ENCODE measurements at places on chromosomes 6 and 20. TPM values are rescaled to one million over a fixed set of nuclear protein-coding genes. Genes with fewer than 3 reads are reported as not detected.
A peak's percentile ranks its signal among the peaks of the same experiment; 100 is the strongest.

The COL11A2 gene
- 0.57 TPM for total RNA-seq

GRCh38 chr6:57257911-57258541, 35.9 kb upstream of the RAB23 start:
- no peaks in the 10 kb centered on the region for H3K36me3 ChIP-seq
- H3K4me1 ChIP-seq: peaks cover 5% of the 10 kb centered on the region
- H3K27me3 ChIP-seq: no peaks in the 10 kb centered on the region

The VSX1 gene
- total RNA-seq: 0.52 TPM

DNA sequence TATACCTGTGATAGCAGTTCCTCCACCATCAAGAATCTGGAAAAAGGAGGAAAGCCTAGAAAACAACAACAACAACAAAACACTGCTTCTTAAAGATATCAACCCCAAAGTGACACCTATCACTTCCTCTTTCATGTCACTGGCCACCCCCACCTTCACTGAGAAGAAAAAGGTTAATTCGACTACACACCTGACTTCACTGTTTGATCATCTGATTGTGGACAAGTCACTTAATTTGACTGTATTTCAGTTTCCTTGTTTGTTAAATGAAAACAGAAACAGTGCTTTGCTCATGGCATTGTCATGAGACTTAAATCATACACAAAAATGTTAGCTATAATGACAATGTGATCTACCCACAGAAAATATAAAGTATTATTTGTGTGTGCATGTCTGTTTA, 280.6 kb upstream of the SULF2 start:
- no peaks in the 10 kb centered on the region for H3K36me3 ChIP-seq
- H3K4me3 ChIP-seq: no peak overlapping the region

DNA sequence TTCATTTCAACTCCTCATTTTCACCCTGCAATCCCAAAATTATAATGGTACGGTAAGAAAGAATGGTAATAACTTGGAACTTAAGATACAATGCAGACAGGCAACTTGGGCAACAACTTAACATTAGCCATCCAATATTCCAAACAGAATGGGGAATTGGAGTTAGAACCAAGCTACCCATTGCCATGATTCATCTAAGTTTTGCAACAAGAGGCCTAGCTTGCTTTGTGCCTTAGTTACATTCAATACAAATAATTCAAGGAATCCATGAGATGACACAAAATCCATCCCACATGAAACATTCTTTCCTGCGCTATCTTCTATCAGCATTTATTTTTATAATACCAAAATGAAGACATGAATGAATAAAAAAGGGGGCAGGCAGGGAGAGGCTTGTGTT, 28.4 kb downstream of the DCDC2 start:
- H3K4me1 ChIP-seq: no peaks in the 10 kb centered on the region
- no peaks in the 10 kb centered on the region for H3K27me3 ChIP-seq
- no peak overlapping the region for H3K27ac ChIP-seq
- no peak overlapping the region for H3K4me3 ChIP-seq

The VWA7 gene
- total RNA-seq: 7.9 TPM

DNA sequence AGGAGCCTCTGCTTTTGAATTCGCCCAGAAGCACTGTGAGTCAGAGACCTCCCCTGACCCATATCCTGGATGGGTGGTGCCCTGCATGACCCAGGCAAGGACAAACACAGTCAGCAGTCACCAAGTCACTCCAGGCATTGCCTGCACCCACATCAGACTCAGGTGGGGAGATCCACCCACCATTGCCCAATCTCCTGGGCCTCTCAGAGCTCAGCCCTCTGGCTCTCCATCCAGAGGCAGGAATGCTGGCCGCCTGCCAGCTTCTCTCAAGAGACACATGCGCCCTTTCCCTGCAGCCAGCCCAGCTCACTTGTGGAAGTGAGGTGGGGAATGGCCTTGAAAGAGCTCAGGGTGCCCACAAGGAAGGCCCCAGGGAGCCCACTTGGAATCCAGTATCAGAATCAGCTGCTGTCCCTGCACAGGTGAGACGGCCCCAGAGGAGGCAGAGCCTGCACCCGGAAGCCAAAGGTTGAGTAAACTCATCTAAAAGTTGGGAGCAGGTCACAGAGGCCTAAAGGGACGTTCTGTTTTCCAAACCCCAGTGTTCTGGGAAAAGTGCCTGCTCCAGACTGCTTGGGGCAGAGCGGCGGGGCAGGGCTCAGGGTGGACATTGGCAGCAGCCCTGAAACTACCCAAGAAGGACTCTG, 129.8 kb downstream of the PREX1 start:
- DNase-seq: peak; percentile 72
- H3K4me3 ChIP-seq: no peak overlapping the region
- H3K36me3 ChIP-seq: no peaks in the 10 kb centered on the region
- peaks cover 2% of the 10 kb centered on the region for H3K4me1 ChIP-seq

GRCh38 chr6:39068391-39068790, 19.8 kb downstream of the GLP1R start:
- H3K27ac ChIP-seq: no peak overlapping the region
- DNase-seq: no peak
- no peaks in the 10 kb centered on the region for H3K4me1 ChIP-seq
- no peaks in the 10 kb centered on the region for H3K36me3 ChIP-seq
- no peaks in the 10 kb centered on the region for H3K27me3 ChIP-seq

DNA sequence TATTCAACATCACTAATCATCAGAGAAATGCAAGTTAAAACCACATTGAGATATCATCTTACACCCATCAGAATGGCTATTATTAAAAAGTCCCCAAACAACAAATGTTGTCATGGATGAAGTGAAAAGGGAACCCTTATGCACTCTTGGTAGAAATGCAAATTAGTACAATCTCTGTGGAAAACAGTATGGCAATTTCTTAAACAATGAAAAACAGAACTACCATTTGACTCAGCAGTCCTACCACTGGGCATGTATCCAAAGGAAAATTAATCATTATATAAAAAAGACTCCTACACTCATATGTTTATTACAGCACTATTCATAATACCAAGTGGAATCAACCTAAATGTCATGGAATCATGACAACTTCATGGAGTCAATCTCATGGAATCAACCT, 611.3 kb upstream of the GJE1 start:
- H3K4me3 ChIP-seq: no peak overlapping the region
- no peaks in the 10 kb centered on the region for H3K4me1 ChIP-seq
- no peaks in the 10 kb centered on the region for H3K27me3 ChIP-seq
- DNase-seq: no peak
- H3K36me3 ChIP-seq: no peaks in the 10 kb centered on the region

- no peaks in the 10 kb centered on the region for H3K27me3 ChIP-seq
- no peaks in the 10 kb centered on the region for H3K36me3 ChIP-seq
- H3K4me3 ChIP-seq: no peak overlapping the region
- no peak for DNase-seq
- no peak overlapping the region for H3K27ac ChIP-seq
Observed at GRCh38 chr6:30267423-30267822, 54.2 kb upstream of the TRIM26 start.

DNA sequence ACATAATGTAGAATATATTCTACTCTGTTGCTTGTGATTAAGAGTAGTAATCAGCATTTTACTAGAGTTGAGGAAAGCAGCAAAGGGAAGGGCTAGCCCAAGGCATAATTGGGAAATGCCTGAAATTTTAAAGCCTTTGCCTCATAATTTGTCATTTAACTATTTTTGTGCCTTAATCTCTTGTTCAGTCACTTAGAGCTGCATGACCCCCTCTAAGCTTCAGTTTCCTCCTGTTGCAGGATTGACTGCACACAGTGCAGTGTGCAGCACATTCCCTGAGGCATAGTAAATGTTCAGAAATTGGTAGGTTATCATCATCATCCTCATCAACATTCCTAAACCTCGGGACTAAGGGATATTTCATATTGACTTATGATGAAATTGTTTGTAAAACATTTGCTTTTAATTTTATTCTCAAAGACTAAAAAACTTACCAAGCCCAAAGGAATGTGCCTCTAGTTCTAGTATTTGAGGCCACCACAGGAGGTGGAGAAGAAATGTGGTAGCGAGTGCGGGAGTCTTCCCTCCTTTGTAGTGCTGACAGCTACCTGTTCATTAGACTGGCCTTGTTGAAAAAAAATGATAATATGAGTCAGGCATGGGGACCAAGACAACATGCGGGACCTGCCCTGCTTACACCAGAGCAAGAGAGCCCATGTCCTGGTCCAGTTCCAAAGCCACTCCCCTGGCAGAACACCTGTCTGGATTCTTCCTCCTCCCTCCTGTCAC, 14.8 kb upstream of the TENT5A start:
- no peaks in the 10 kb centered on the region for H3K4me1 ChIP-seq
- H3K27me3 ChIP-seq: no peaks in the 10 kb centered on the region
- no peak for DNase-seq

DNA sequence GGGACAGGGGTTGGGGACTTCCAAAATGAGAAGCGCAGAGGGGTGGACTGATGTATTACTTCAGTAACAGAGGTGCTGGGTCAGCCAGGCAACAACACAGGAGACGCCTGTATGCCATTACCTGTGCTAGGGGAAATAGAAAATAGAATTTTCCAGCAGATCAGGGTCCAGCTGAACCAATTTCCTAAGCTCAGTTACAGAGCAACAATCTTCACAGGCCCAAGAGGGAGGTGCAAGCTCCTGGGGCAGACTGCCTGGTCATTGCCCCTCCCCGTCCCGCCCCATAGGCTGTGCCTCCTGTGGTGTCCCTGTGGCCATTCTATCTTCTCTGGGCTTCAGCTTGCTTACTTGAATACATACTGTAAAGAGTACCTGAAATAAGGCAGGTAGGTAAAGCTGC, 3.7 kb downstream of the KCNK5 start:
- no peaks in the 10 kb centered on the region for H3K36me3 ChIP-seq
- H3K4me1 ChIP-seq: peaks cover 11% of the 10 kb centered on the region
- H3K27me3 ChIP-seq: peaks cover 15% of the 10 kb centered on the region
- no peak overlapping the region for H3K4me3 ChIP-seq

DNA sequence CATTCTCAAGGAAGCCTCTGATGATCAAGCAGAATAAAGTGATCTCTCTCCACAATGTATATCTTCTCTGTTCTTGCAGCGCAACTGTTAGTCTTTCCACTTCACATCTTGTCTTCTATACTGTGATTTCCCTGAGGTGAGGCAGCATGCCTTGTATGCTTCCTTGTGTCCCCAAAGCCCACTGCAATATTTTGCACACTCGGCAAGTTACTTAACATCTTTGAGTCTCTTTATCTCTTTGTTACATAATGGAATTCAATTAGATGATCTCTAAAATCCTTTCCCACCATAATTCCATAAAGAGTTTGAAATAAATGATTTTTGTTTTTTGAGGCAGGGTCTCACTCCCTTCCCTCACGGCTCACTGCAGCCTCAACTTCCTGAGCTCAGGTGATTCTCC, 40.4 kb upstream of the ALDH8A1 start:
- no peaks in the 10 kb centered on the region for H3K27me3 ChIP-seq
- H3K4me1 ChIP-seq: no peaks in the 10 kb centered on the region
- no peak for DNase-seq
- peaks cover 84% of the 10 kb centered on the region for H3K36me3 ChIP-seq
- no peak overlapping the region for H3K27ac ChIP-seq

The MRPS26 gene
- total RNA-seq: 45.0 TPM

The ELOVL2 gene
- total RNA-seq: 0.36 TPM

DNA sequence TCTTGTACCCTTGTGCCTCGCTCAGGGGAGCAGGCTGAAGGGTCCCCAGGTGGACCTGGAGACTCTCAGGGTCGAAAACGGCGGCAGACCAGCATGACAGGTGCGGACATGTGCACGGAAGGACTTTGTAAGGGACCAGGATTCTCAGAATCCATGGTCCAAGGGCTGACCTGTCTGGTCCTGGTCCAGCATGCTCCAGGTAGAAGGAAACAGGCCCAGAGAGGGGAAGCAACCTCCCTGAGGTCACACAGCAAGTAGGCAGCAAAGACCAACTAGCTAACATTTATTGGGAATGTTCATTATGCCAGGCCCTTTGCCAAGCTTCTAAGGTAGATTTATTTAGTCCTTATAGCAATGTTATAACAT, 5.9 kb downstream of the CDKN1A start:
- no peak overlapping the region for H3K4me3 ChIP-seq
- peaks cover 24% of the 10 kb centered on the region for H3K4me1 ChIP-seq
- no peaks in the 10 kb centered on the region for H3K27me3 ChIP-seq

The SLC22A1 gene
- 3.3 TPM for total RNA-seq

DNA sequence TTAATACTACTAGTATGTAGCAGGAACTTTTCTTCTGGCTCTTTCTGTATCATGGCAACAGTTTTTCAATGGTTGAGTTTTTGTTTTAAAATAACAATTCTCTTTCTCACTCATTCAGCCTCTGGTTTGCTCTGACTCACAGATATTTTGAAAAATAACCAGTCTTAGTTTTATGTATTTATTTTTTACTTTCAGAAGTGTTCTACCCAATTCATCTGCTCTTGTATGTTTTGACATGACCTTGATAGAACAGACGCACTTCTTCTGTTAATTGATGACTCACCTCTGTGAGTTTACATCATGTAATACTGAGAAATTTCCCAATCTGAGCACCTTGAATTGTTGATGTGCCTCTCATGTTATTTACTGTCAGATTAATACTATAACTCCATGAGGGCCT, 178.9 kb downstream of the SASH1 start:
- H3K4me1 ChIP-seq: no peaks in the 10 kb centered on the region
- no peak for DNase-seq
- H3K4me3 ChIP-seq: no peak overlapping the region
- peak overlapping the region; percentile 46 for H3K27ac ChIP-seq

GRCh38 chr6:148470606-148471465, 128.2 kb downstream of the SASH1 start:
- no peak for DNase-seq
- H3K27ac ChIP-seq: no peak overlapping the region
- peaks cover under 1% of the 10 kb centered on the region for H3K4me1 ChIP-seq

DNA sequence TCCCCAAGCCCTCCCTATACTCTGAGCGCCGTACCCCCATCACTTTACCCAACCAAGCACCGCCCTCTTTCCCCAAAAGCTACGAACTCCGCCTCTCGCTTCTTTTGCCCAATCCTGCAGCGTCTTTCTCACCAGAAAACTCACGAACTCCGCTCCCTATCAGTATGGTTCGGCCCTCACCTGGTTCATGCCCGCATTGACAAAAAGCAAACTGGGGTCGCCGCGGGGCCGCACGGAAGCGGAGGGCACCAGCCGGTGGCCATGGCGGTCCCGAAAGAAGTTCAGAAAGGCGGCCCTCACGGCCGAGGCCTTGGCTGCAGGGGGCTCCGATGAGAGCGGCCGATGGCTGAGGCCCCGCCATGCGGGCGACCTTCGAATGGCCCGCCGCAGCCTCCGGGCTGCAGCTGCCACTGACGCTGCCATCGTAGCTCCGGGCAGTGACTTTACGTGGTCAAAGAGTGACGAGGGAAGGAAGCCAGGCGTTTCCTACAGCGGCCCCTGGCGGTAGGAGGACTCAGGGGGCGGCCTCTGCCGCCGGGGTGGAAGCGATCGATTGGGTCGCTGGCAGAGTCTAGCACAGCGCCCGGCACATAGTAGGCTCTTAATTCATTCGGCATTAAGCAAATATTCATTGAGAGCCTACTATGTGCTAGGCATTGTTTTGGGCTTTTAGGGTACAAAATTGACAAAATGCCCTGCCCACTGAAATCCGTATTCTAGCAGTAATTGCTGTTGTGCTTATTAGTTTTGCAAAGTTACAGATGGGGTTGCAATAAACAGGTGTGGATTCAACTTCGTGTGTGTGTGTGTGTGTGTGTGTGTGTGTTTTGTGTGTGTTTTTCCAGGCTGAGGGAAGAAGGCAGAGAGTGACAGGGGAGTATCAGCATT, at the start of gene AARS2:
AARS2 (minus strand) TSS at position 447 of the 888 bp plus-strand sequence; CDS start at position 423, 24 bp downstream.
- H3K36me3 ChIP-seq: peaks cover 36% of the 10 kb centered on the region
- H3K27me3 ChIP-seq: no peaks in the 10 kb centered on the region
- H3K4me1 ChIP-seq: peaks cover 6% of the 10 kb centered on the region

Data from psoas muscle (tissue), 8 donors.